ENCODE measurements at places on chromosomes 2 and 18.

DNA sequence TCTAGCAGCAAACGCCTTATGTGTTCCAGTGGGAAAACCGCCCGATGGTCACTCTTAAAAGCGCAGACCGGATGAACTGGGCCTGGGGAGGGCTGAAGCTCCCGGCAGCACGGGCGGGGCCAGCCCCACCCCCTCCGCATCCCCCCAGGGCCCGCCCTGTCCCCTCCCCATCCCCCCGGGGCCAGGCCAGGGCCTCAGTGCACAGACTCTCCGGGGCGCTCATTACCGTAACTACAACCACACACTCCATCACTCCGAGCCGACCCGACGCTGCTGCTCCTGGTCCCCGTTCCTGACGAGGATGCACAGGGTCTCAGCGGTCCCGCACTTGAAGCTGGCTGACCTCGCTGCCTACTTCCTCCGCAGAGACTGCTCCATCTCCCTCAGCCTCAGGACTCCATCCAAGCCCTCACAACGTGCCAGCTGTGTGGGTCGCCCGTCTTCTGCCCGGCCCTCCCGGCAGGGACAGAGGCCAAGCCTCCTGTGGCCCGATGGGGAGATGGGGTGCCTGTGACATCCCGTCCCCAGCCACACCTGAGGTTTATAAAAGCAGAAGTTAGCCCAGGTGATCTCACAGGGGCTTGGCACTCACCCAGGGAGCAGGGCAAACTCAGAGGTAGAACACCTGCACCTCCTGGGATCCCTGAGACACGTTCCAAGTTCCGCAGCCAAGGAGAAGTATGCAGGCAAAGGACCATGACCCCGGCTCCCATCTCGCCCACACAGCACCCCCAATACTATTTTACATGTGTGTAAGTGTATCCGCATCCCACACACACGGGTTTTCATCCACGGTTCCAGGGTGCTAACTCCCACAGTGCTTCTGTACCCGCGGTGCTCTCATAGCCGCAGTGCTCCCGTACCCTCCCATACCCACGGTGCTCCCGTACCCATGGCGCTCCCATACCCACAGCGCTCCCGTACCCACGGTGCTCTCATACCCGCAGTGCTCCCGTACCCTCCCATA, 36.0 kb downstream of the SLC66A2 start:
- DNase-seq, result no peak

- DNase-seq, result no peak
Observed at GRCh38 chr2:230865307-230865765, 594 bp downstream of the ITM2C start.

GRCh38 chr18:48863432-48864065, 87.2 kb downstream of the SMAD7 start:
- DNase-seq, result no peak

DNA sequence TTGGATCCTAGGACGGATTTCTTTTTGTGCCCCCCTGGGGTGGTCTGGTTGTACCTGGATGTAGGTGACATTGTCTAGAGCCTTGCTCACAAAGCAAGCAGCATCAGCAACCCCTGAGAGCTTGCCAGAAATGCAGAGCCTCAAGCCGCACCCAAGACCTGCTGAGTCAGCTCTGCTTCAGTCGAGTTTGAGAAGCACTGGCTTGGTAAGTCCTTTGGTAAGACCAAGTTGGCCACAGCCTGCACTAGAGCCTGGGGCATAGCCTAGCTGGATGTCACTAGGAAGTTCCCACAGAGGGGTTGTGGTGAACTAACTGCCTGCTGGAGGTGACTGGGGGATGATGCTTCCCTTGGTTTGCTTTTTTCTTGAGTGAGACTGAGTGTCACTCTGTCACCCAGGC, 6.2 kb downstream of the ABCG5 start:
- no peak for DNase-seq

DNA sequence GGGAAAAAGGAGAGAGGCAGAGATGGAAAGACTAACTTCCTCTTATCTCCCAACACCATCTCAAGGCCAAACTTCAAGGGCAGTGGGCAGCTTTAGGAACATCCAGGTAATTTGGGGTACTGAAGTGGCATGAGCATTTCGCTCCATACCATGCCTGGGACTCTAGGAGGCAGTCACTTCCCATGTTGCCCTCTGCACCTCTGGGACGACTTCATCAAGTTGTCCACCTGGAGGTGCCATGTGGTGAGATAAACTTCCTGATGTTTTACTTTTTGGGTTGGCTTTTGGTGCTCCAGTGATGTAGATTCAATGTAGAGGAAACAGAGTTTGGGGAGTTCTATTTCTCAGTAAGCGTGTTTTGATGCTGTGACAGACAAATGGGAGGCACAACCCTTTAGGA, 56.3 kb upstream of the UPP2 start:
- DNase-seq, result no peak
